ENCODE measurements at places on chromosomes 13 and 19. TPM values are rescaled to one million over a fixed set of nuclear protein-coding genes. Genes with fewer than 3 reads are reported as not detected.

Gene PROZ
- not detected for total RNA-seq

Gene NLRP9
- total RNA-seq: not detected

Gene BCAM
- total RNA-seq: 64.5 TPM

Gene PEG3
- 4.6 TPM for total RNA-seq

Gene DMKN
- 5,221 TPM for total RNA-seq

Gene NKPD1
- total RNA-seq: 52.1 TPM

Gene CEACAM6
- total RNA-seq: 23.1 TPM

Gene CEACAM3
- not detected for total RNA-seq

Gene NCAN
- total RNA-seq: not detected

Gene CEACAM7
- total RNA-seq: 4.2 TPM

Gene C13orf42
- total RNA-seq: 0.10 TPM

GRCh38 chr19:29964171-29964570 is 22.1 kb downstream of the URI1 start:
- DNase-seq: no peak

DNA sequence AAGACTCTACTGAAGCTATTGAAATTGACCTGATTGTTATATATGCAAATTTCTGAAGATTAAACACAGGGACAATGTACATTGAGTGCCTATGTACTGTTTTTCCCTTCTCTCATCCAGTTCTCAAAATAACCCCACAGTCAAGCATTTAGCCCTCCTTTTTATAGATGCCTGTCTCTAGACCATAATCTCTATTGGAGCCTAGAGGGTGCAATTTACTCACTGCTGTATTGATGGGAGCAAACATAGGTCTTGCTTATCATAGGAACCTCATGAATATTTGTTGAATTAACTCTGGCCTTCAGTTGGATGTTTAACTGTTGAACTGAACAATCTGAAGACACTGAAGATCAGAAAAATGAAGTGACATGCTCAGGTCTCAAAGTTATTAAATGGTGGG is 183.0 kb downstream of the RFC3 start:
- no peak for DNase-seq

DNA sequence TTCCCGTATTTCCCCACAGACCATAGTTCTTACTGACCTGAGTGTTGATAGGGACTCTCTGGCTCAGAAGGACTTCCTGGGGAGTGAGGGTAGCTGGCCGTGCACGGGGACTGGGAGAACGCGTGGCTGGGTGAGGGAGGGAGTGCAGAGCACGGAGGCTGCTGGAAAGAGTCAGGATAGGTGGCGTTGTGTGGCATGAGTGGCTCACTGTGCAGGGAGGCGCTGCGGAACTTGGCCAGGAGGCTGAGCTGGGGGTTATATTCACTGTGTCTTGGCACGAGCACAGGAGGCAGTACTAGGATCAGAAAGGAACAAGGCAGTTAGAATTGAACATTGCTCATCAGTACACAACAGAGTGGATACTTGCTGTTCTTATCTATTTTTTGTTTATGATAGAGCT is 47.4 kb downstream of the SMAD9 start:
- no peak for DNase-seq

DNA sequence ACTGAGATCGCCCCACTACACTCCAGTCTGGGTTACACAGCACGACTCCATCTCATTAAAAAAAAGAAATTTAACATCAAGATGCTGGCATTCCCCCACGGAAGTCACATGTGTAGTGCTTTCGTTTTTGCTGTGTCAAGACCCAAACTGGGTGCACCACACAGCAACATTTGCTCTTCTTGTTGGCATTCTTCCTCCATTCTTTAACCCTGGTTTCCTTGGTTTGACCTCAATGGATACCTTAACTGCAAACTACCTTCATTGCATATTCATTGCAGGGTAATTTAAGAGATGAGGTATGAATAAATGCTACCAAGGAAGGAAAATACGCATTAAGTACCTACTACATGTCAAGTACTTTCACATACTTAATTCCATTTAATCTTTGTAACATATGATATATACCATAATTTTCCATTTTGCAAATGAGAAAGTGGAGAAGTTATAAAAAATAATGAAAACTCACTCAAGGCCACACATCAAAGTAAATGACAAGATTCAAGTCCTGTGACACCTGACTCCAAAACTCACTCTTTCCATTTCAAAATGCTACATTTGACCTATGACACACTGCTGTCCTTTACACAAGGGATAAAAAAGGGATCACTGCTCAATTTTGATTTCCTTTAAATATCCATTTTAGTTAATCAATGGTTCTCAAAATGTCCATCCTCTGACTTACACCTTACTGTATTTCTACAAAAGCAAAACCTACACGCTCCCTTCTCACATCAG is 59.2 kb downstream of the STK24 start:
- no peak for DNase-seq

DNA sequence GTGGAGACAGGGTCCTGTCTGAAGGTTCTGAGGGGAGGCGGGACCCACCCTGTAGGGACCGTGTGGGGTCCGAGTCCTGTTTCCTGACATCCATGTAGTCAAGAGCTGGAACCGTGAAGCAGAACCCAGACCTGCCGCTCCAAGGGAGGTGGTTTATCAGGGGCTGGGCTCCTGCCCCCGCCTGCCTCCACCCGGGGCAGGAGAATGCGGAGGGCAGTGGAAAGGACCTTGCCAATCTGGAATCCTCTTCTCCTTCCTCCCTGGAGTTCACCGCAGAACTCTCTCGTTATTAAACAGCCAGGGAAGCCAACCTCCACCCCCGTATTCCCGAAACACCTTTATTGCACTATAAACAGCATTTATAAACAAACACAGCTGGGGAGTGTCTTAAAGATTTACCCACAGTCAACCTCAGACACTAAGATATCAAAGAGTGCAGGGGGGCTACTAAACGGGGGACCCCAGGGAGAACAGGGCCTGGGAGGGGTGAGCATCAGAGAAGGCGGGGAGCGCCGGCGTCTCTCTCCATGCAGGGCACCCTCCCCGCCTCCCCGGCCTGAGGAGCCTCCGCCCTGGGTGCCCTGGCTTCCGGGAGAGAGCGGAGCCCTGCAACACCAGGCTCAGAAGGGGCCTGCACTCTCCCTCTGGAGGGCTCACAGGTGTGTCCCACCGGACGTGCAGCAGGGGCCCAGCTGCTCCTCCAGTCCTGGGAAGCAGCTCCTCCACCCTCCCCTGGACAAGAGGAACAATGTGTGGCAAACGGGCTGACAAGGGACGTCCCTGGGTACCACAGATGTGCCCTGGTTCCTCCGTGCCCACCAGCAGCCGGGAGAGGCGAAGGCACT is 3.6 kb downstream of the C2CD4C start:
- no peak for DNase-seq

DNA sequence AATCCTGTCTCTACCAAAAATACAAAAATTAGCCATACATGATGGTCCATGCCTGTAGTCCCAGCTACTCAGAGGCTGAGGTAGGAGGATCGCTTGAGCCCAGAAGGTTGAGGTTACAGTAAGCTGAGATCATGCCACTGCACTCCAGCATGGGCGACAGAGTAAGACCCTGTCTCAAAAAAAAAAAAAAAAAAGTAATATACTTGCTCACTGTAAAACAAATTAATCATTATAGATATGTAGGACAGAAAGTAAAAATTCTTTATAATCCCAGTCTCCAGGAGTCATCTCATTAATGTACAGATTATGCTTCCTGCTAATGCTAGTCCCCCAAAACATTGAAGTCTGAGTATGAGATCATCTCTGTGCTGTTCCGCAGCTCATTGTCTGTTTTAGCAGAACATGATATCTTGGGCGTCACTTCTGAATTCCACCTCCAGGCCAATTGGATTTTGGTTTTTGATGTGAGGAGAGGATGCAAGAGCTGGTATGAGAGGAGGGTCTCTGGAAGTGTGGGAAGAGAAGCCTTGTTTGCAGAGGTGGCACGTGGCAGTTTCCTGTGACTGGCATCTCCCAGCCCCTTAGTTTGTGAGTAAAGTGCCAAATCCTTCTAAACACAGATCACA is 75.4 kb upstream of the NPAS1 start:
- no peak for DNase-seq

DNA sequence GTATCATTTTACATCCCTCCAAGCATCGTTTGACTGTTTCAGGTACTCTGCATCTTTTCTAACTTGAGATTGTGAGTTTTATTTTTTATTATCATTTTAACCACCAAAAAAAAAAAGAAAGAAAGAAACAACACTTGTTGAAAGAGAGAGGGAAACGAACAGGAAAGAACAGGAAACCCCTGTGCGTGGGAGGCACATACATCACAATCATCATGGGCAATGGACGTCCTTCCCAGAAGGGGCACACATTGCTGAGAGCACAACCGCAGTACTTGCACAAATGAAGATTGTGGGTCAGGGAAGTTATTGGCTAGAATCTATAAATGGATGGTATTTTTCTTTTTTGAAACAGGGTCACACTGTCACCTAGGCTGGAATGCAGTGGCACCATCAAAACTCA is 1.7 kb downstream of the CLC start:
- DNase-seq: no peak

DNA sequence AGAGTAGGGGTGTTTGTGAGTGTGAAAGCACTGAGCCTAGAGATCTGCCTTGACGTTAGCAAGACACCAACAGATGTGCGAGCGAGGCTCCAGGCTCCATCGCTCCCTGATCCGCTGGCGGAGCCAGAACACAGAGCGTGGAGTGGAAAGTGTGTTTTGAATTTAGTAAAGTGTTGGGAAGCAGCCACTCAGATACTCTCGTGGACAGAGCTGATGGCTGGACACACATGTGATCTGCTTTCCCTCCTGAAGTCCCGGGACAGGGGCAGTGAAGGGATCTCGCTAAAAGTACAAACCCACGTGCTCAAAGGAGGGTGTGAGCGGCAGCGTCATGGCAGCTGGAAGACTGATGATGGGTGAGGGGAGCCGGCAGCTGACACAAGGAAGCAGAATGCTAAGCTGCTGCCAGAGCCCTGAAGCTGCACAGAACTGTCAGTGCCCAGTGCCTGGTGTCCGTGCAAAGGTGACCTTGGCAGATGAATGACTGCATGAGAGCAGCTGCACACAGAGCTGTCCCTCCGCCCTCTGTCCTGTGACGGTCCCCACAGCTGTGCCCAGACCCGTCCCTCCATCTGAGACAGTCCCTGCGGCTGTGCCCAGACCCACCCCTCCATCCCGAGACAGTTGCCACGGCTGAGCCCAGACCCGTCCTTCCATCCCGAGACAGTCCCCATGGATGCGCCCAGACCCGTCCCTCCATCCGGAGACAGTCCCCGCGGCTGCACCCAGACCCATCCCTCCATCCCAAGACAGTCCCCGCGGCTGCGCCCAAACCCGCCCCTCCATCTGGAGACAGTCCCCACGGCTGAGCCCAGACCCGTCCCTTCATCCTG is 29.6 kb upstream of the TMEM255B start:
- DNase-seq: no peak

DNA sequence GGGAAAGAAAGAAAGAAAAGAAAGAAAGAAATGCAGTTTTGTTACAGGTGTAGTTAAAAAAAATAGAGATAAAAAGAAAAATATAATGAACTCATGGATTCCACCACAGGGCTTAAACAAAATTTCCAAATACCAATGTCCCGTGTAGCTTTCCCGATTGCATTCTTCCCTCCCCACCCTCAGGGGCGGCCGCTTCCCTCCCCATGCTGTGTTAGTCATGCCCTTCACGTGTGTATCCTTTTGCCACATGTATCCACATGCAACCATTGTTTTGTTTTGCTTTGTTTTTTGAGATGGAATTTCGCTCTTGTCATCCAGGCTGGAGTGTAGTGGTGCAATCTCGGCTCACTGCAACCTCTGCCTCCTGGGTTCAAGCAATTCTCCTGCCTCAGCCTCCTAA is 3.6 kb upstream of the KMT5C start:
- DNase-seq: no peak

DNA sequence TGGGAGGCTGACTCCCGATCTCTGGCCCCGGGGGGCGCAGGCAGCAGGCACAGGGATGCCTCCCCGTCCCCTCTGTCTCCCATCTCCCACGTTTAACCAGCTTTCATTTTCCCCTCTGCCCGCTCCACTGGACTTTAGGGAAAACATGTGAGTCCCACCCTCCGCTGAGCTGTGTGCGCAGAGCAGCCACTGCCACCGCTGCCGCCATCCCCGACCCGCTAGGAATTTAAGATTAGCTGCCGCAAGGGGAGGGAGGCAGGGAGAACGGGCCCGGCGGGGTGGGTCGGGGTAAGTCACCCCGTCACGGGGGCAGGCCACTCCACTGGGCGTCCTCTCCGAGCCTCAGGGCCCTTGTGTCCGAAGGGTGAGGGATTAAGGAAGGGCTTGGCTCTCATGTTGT is 15.5 kb downstream of the KCNN1 start:
- no peak for DNase-seq

DNA sequence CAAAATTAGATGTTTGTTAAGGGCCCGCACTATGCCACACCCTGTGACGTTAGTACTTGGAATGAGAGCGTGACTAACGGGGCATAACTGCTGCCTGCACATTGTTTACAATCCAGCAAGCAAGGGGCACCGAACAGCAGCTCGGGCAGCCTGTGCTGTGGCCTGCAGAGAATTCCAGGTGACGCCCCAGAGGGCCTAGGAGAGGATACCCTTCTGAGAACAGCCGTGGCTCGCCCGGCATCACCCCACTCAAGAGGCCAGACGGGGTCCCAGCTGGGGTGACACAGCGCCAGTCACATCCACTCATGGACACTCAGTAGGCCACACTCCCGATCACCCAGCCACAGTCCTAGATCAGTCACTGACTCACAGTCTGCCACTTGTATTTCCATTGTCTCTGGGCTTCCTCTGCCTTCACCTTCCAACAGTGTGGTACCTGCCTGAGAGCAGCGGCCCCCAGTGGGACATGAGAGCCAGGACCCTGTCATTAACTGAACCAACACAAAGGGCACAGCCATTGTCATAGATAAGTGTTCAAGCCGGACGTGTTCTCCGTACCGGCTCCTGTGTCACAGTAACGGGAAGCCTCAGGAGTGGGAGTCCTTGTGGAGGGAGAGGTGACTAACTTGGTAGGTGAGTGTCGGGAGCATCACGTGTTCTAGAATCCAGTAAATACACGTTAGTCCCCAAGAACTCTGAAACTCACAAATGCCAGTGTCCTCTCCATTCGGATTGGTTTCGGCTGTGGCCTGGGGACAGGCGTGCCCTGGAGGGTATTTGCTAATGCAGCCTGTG is 7.5 kb downstream of the ZNF331 start:
- DNase-seq: no peak

GRCh38 chr19:11519138-11519537 is 9.8 kb downstream of the ECSIT start:
- DNase-seq: no peak

- no peak for DNase-seq
These were observed 1215.4 kb downstream of the PCDH9 start for GRCh38 chr13:66014771-66015170.

- DNase-seq: no peak
These were observed 415.6 kb downstream of the DCT start for GRCh38 chr13:94063848-94064247.

DNA sequence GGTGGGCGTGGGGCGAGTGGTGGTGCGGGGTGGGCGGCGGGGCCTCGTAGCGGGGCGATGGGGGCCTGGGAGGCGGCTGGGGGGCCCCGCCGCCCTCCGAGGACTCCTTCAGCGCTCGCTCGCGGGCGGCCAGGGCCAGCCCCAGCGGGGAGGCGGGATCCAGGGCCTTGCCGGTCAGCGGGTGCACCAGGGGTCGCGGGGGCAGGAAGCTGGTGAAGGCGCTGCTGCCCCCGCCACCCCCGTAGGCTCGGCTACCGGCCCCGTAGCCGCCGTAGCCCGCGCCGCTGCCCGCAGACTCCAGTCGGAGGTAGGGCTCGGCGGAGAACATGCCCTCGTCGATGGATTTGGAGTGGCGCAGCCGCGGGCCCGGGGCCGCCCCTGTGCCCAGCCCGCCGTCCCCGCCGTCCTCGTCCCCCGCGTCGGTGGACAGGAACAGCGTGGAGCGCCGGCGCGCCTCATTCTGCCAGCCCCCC is 18.6 kb downstream of the C19orf81 start:
- DNase-seq: no peak

Data from lower leg skin (tissue), 4 donors.